Cortex of kidney (tissue), 1 donor: ENCODE measurements at places on chromosomes 4 and X.

DNA sequence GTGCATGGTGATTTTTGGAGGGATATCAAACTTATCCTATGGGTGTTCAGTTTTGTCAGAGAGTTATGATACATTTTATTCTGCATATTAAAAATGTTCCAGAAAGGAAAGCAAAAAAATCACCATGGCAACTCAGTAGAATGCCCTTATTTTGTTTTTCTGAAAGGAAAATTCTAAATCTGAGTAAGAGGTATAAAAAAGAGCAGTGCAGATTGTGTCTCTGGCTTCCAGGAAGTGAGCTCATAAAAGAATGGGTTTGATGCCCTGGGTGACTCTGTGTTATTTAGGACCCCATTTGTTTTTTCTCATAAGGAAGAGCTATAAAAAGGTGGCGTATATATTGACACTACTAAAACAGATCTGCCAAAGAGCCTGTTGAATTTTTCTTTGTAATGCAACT lies 128.8 kb downstream of the UCHL1 start:
- no peak for DNase-seq

DNA sequence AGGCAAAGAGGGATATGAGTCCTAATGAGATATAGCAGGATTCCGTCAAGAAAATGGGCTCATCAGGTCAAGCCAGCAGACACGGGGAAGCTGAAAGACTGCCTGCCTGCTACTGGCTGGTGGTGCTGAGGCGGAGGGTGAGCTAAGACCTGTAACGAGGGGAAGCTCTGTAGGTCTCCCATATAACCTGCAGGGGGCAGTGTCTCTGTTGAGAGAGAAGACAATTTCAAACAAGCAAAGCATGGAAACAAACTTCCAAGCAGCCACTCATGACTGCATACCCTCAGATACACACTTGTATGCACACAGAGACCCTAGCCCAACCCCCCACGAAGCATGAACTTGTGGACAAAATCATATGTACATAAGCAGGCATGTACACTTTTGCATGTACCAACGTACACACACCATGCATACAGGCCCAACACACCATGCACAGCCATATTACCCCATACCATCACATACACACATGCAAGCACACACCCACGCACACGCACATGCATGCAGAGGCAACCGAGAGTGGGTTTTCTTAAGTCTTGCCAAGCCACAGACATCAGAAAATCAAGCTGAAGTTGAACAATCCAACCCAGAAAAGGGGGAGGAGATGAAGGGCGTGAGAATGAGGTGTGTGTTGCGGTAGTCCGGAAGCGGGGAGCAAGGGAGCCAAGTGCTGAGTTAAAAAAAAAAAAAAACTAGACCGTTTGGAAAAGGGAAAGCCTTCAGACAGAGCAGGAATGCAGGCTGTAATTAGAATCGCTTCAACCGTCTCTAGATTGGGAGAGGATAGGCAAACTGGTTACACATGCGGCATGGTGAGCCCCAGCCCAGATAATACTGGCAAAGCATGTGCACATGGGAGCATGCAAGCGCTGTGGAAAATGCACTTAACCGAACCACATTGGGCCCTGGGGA lies 71.0 kb downstream of the PJA1 start:
- no peak for DNase-seq

- DNase-seq = no peak
Measured at GRCh38 chr4:10077483-10078335, 38.9 kb downstream of the WDR1 start.

- no peak for DNase-seq
Measured at GRCh38 chr4:1030559-1030958, 19.1 kb downstream of the FGFRL1 start.

DNA sequence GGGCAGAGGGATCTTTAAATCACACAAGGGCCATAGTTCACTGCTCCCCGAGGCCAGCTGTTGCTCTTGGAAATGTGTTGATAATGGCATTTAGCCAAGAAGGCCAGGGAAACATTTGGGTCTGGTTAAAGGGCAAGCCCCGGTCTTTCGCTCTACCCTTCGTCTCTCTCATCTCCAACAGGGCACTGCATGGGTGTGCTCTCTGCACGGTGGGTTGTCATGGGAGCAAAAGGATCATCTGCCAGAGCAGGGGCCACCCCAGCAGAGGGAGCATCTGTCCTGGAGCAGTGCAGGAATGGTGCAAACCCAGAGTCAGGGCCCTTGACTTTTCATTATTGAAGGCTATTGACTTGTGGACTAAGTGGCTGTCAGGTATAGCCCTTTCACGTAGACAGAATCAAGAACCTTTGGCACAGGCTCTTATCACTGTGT lies 22.7 kb upstream of the PGRMC2 start:
- DNase-seq = no peak

- DNase-seq = peak; percentile 46
Measured at GRCh38 chr4:74038425-74039314, at the start of gene CXCL3. TSS of gene CXCL3 (minus strand) at chr4:74038689. CDS start at chr4:74038611, 78 bp downstream.
